Activated CD4-positive, CD25-positive, alpha-beta regulatory T cell (primary cell): ENCODE measurements at places on chromosomes 1 and 21.

GRCh38 chr1:12648741-12649140 is 4.9 kb downstream of the AADACL4 start:
- DNase-seq, result no peak

GRCh38 chr1:222071387-222071786 is 329.5 kb upstream of the DUSP10 start:
- no peak for DNase-seq

- DNase-seq, result no peak
Observed at GRCh38 chr1:167635941-167636340, 5.9 kb downstream of the RCSD1 start.

GRCh38 chr1:234990874-234991801 is 137.5 kb downstream of the TOMM20 start:
- no peak for DNase-seq

GRCh38 chr1:231206856-231207255 is 34.2 kb upstream of the GNPAT start:
- DNase-seq, result no peak

- no peak for DNase-seq
Observed at GRCh38 chr1:169892927-169893644, 610 bp downstream of the SCYL3 start.

DNA sequence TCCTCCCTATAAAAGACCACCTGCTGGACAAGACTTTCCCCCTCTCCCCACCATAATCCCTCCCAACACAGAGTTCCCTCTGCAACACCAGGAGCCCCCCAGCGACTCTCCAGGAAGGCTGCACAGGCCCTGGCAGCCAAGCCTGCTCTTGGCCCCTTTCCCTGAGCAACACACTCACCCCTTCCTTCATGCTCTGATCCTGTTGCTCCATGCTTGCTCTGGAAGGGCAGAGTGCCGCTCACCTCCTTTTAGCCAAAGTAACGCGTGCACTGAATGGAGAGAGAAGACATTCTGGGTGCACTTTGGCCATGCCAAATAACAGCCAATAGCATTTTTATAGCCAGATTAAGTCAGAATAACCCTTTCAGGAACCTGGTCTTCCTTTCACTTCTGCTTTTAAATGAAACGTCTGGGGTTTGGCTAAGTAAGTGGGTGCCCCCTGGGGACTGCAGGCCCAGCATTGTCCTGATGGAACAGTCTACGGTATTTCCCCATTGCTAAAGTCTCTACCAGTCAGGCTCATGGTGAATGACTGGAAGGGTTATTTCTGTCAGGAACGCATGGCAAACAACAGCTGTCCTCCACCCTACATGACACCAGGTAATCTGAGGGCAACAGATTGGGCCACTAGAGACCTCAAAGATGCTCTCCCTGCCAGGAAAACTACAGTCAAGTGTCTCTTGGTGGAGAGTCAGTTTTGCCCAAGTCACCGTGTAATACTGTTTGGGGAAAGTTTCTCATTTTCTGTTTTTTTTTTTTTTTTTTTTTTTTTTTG is at the start of gene SLC2A5:
SLC2A5 (minus strand) TSS at position 310 of the 775 bp plus-strand sequence; CDS start at position 211, 99 bp downstream.
- no peak for DNase-seq

DNA sequence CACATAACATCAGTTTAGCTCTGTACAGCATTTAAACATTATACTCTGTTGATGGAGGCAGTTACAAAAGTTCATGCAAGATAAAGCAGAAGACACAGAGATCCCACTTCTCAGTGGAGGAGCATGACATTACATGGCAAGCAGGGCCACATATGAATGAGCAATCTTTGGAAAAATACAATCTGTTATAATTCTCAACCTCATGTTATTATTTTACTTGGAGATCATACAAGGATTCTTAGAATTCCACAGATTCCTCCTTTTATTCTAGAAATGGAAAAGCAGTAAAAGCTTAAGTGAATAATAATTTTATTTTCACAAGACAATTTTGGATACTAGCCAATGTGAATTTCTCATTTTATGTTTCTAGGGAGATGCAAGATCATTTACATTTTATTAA is 66.6 kb downstream of the IFI44 start:
- DNase-seq, result no peak

- no peak for DNase-seq
Observed at GRCh38 chr1:117512728-117513321, 93.0 kb upstream of the TENT5C start.

DNA sequence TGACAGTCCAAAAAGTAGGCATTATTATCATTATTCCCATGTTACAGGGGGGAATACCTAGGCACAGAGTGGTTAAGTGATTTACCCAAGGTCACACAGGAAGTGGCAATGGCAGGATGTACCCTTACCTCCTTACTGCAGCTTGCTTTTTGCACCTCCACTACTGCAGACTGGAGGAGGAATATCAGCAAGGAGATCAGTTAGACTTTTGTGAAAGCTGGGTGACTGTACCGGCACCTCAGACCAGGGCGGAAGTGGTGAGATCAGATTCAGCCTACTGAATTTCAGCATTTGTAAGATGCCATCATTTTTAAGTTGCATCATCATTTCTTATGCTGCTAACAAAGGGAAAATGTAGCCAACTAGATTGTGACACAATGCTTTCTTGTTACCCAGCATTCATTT is 4.5 kb downstream of the ADARB1 start:
- peak; percentile 35 for DNase-seq

DNA sequence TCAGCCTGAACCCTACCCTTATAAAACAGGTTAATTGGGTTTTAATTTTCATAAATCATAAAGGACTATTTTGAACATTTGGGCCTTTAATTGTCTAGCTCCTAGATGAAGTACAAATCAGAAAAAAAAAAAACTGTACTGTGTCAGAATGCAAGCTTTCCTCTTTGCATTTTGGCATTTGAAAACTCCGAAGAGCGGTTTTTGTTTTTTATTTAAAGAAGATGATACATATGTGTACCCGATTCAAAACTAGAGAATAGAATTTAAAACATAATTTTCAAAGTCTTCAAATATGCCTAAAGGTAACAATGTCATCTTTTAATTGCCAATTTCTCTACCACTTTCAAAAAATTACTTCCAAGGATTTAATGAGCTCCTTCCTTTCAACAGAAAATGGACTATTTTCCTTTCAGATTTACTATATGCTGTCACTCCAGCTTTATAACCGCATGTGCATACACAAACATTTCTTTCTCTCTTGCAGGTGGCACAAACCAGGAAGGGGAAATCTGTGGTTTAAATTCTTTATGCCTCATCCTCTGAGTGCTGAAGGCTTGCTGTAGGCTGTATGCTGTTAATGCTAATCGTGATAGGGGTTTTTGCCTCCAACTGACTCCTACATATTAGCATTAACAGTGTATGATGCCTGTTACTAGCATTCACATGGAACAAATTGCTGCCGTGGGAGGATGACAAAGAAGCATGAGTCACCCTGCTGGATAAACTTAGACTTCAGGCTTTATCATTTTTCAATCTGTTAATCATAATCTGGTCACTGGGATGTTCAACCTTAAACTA is 33.7 kb downstream of the MRPL39 start:
- DNase-seq, result no peak

DNA sequence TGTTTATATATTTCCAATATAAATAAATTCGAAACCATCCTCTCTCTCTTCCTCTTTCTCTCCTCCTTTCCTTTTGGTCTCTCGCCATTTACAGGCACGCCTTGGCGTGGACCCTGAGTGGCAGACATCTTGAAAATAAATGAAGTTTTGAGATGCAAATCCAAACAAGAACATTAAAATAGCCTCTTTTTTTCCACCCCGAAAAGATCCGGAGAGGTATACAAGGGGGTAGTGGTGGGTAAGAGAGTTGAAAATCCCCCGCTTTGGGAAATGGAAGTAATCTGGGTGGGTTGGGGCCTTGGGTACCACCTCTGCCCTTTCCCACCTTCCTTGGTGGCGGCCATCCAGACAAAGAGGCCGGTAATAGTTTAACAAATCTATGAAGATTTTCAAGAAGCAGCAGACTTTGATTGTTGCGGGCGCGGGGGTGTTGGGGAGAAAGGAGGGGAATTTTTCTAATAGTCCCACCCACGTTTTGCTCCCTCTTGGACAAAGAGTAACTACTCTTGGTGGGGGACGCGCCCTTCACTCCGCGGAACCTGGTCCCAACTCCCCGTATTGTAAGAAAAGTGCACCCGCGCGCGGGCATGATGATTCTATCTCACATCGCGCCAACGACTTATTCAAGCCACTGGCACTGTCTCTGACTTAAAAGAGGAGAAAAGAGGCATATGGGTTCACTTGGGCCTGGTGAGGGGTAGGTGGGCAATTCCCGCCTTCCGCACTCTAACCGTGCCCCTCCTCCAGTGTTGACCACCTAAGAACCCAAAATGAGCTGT is 4.0 kb upstream of the FOXD3 start:
- no peak for DNase-seq

DNA sequence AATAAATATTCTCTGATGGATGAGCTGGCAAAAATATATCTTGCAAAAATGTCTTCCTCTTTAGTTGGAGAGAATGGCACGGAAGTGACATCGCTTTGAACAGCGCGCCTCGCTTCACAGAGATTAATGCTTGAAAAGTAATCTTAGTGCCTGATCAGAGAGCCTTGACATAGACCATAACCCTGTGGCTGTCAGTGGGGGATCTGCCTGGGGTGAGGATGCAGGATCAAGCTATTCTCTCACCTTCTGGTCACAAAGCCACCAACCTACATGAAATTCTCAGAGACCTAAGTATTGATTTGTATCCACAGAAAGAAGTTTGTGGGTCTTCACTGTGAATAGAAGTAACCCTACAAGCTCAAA is 492.6 kb downstream of the LMO4 start:
- no peak for DNase-seq

GRCh38 chr1:155938220-155938627 is 3.2 kb upstream of the RXFP4 start:
- no peak for DNase-seq

DNA sequence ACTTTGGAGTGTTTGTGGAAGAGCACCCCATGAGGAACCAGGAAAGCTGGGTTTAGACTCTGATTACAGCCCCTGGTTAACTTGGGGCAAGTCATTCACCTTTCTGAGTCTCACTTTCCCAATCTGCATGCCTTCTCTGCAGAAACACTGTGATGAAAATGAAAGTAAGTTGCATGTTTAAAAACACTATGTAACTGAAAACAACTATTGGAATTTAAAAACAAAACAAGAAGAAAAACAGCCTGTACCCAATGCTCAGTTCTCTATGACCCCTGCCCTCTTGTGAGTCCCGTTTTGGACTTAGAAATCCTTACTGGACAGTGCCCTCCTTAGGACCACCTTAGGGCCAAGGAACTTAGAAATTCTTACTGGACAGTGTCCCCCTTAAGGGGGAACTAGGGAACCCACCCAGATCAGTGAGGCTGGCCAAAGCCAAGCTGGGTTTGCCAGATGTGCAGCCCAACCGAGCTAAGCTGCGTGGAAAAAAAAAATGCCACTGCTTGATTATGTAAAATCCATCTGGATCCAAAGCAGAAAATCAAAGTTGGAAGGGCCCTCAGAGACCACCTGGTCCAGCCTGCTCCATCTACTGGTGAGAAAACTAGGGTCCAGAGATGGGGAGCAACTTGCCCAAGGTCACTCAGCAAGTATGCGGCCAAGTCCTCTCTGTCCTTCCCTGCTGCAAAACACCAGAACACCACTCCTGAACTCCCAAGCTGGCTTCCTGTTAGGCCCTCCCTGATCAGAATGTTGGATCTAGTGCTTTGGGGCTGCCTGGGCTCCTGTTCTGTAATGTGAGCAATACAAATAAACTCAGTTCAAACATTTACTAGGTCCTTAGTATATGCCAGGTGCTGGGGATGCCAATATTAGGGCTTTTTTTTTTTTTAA is 77.7 kb downstream of the MRPL37 start:
- DNase-seq, result no peak

DNA sequence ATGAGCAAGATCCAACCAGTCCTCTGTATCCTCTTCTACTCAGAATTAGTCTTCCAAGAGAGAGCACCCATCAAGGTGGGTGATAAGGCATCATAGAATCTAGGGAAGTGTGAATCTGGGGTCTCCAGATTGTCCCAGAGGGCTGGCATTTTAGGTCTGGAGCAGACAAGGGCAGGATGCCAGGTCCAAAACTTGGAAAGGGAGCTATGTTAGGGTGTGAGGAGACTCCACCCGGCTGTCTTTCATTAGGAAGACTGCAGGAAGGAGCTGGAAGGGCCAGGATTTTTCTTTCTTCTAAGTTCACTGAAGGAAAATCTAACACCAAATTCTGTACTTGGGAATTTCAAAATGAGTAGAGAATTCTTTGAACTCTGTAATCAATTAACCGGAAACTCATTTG is 86.1 kb upstream of the BMP8A start:
- no peak for DNase-seq

GRCh38 chr1:67832737-67833601 is at the start of gene GNG12:
Gene GNG12, minus strand, starts transcription at chr1:67833467. Its CDS starts 125,781 bp downstream, at chr1:67707686.
- DNase-seq, result no peak

- no peak for DNase-seq
Observed at GRCh38 chr1:227330279-227331076, 12.2 kb upstream of the CDC42BPA start.

GRCh38 chr21:41917531-41917930 is 36.3 kb downstream of the C2CD2 start:
- DNase-seq, result no peak

- no peak for DNase-seq
Observed at GRCh38 chr1:177902266-177902665, 67.6 kb downstream of the SEC16B start.

- no peak for DNase-seq
Observed at GRCh38 chr1:3070644-3071564, 1.9 kb downstream of the PRDM16 start.

DNA sequence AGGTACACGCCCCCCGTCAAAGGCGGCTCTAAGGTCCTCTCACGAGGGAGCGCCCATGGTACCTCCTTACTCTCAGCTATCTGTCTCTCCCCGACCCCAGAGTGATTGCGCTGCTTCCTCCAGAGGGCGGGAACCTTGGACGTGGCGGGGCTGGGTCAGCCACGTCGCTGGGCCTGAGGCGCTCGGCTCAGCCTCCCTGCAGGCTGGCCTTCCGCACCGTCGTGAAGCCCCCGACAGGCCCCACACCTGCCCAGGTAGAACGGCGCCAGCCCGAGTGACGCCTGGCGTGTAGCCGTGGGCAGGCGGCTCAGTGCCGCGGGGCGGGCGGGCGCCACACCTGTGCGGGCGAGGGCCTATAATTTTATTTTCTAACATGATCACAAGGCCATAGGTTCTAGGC is 122.2 kb upstream of the BEND5 start:
- DNase-seq, result no peak

GRCh38 chr1:110328274-110328673 is 10.9 kb upstream of the RBM15 start:
- no peak for DNase-seq

DNA sequence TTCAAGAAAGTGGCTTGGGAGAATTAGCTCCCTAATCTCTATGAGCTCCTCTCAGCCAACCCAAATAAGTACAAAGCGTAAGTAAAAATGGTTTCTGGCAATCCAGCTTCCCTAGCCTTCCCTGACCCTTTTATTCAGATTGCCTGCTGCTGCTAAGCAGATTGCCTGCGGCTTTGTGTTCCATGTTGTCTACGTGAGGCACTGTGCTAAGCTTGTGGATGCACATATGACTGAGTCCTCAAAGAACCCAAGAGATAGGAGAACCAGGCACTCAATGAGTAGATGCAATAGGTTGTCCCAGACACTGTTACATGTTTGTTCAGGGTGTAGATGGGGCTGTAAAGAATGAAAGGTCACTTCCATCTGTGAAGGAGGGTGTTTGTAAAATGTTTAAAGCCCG is 6.3 kb upstream of the OSBPL9 start:
- no peak for DNase-seq
